ENCODE measurements at places on chromosomes 3 and 15.

DNA sequence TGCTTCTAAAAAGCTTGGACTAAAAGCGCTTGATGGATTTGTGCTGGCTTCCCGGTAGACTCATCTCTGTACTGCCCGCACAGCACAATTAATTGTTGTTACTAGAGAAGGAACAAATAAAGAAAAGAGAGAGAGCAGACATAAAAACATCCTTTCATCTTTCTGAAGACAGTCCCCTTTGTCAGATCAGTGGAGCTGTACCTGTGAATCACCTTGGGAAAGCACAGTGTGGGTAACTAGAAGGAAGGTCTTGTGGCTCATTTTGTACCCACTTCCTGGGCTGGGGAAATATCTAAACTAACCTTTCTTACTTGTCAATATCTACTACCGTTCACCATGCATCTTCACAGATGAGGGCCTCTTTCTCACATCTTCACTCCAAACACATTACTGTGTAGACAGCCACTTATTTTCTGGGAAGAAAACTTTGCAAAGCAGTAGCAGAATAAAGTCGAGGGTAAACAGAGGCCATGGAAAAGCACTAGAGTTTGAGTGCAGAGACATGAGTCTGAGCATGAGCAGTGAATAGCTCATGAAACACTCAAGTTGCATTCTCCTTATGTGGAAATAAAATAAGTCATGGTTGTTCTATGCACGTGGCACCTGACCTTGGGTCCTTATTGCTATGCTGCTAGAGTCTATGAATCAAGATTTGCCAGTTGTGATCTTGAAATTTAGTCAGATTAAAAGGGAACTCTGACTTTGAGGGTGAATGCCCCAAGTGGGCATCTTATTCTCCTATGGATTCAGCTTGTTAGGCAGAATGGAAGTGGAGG, 169.3 kb downstream of the LPP start:
- DNase-seq: no peak

GRCh38 chr3:30963223-30963722, 68.8 kb upstream of the GADL1 start:
- DNase-seq: no peak

DNA sequence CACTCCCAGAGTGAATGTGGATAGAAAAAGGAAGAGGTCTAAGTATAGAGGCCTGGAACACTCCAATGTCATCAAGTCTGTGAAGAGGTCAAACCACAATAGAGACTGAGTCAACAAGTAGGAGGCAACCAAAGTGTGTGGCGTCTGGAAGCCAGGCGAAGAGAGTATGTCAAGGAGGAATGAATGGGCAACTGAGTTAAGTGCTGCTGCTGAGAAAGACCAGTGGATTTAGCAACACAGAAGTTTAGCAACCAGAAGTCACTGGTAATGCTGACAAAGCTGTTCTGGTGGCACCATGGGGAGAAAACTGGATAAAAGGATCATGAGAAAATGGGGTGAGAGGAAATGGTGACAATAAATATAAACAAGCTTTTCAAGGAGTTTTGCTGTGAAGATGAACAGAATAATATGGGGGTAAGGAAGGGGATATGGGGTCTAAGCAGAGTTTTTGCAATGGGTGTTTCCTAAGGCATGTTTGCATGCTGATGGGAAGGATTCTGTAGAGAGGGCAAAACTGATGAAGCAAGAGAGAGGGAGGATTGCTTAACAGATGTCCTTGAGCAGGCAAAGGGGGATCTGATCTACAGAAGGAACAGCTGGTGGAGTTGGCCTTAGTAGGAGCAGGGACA, 38.4 kb downstream of the PCOLCE2 start:
- peak; percentile 91 for DNase-seq

- DNase-seq: no peak
Measured at GRCh38 chr15:75095594-75095993, 72.2 kb downstream of the PPCDC start.

DNA sequence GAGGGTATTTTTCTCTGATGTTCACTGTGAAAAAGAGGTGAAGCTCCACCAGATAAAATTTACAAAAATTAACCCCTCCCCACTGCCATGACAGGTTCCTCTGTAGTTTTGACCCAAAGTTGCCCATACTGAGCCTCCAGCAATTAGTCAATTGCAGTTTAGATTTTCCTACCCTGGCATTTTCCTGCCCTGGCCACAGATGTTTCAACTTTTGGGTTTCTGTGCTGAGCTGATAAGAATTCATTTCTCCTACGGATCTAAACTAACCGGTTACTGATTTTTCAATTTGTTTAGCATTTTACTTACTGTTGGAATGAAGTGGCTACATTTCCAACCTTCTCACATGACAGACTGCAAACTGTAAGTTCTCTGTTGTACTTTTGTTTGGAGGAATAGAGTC, 1346.1 kb upstream of the EPHA6 start:
- DNase-seq: no peak

GRCh38 chr3:160919942-160920341, 163.9 kb downstream of the PPM1L start:
- no peak for DNase-seq

DNA sequence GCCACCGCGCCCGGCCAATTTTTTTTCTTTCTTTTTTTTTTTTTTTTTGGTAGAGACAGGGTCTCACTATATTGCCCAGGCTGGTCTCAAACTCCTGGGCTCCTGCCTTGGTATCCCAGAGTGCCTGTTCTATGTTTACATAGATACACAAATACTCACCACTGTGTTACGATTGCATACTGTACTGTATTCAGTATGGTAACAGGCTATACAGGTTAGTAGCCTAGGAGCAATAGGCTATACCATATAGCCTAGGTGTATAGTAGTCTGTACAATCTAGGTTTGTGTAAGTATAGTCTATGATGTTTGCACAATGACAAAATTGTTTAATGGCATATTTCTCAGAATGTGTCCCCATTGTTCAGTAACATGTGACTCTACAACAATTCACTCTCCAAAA, 26.6 kb downstream of the CSTA start:
- no peak for DNase-seq

- peak; percentile 0 for DNase-seq
Measured at GRCh38 chr3:164208048-164208447, 870.2 kb downstream of the SI start.

DNA sequence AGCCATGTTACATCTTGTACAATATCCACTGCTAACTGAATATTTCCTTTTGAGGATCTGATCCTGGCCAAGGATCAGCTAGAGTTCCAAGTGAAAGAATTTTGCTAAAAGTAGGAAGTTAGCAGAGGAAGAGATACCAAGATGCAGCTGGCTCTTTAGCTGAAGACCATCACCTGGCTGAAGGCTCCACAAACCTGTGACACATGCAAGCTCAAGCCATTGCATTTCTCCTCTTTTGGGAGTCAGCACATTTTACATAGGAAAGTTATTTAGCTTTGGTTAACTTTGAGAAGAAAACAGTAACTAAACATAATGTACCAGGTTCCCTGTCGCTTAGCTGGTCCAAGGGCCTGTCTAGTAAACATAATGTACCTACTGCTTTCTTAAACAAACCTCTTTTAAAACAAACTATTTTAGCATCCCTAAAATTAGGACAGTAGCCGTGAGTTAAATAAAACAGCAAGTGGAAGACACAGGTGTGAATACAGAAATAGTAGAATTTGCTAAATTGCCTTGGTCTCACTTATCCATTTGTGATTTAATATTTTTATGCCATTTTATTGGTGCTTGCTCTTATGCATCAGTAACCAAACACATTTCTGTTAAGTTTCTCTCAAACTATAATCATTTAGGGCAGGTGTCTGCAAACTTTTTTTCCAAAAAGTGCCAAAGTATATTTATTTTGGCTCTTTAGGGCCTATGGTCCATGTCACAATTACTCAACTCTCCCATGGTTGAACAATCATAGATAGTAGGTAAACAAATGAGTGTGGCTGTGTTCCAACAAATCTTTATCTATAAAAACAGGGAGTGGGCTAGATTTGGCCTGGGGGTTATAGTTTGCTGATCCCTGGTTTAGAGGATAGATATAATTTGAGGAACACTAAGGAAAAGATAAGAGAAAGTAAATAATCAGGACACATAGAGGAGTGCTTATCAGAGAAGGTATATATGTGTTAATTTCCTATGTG, 11.2 kb downstream of the GCSAM start:
- DNase-seq: no peak

GRCh38 chr15:73700041-73700842, 16.1 kb downstream of the CD276 start:
- peak; percentile 75 for DNase-seq

GRCh38 chr3:170752571-170753155, 117.3 kb downstream of the RPL22L1 start:
- DNase-seq: no peak

- peak; percentile 42 for DNase-seq
Measured at GRCh38 chr15:78944669-78945407, at the start of gene CTSH. Gene CTSH, minus strand, starts transcription at chr15:78945046. Its CDS starts 65 bp downstream, at chr15:78944981.

DNA sequence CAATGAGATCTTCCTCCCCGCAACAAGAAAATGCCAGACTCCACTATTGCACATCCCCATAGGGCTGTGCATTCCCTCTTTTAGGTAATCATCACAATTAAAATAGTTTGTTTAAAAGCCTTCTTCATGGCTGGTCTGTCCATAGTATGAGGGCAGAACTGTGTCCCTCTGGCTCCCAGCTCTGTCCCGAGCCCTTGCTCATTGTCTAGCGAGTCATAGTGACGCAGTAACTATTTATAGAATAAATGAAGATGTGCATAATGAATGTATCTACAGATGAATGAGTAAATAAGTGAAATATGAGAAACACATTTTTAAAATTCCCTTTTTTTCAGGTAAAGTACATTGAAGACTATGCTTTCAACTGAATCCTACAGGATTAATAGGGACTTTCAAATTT, 128.4 kb upstream of the TMC3 start:
- peak; percentile 72 for DNase-seq

GRCh38 chr3:74301056-74301455, 313.4 kb downstream of the CNTN3 start:
- DNase-seq: no peak

DNA sequence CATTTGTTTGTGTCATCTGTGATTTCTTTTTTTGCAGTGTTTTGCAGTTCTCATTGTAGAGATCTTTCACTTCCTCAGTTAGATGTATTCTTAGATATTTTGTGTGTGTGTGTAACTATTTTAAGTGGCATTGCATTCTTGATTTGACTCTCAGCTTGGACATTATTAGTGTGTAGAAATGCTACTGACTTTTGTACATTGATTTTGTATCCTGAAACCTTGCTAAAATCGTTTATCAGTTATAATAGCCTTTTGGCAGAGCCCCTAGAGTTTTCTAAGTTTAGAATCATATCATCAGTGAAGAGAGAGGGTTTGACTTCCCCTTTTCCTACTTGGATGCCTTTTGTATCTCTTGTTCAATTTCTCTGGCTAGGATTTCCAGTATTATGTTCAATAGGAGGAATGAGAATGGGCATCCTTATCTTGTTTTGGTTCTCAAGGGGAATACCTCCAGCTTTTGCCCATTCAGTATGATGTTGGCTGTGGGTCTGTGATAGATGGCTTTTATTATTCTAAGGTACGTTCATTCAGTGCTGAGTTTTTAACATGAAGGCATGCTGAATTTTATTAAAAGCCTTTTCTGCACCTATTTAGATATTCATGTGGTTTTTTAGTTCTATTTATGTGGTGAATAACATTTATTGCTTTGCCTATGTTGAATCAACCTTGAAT, 211.7 kb downstream of the MBNL1 start:
- DNase-seq: no peak

DNA sequence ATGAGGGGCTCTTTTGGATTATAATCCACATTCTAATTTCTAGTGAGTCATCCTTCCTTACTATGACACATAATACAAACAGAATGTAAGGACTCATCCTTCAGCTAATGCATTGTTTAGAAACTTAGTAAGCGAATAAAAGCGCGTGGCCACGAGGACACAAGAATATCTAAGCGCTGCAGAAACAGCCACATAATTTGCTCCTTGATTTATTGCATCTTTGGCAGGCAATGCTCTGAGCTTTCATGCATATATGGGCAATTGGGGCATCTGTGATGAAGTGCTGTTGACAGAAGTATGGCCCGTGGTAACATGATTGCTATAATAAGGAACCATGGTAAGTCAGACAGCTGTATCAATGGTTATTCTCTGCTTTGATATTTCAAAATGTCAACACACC, 191.3 kb upstream of the ZNF385D start:
- DNase-seq: peak; percentile 99

GRCh38 chr3:194937144-194937543, 251.5 kb downstream of the FAM43A start:
- DNase-seq: no peak

GRCh38 chr3:66396888-66397287, 103.9 kb downstream of the LRIG1 start:
- DNase-seq: no peak

GRCh38 chr3:127492426-127492825, 98.1 kb downstream of the TPRA1 start:
- no peak for DNase-seq

All from fibroblast of skin of right biceps (primary cell).